ENCODE measurements at places on chromosomes 7 and 10.

DNA sequence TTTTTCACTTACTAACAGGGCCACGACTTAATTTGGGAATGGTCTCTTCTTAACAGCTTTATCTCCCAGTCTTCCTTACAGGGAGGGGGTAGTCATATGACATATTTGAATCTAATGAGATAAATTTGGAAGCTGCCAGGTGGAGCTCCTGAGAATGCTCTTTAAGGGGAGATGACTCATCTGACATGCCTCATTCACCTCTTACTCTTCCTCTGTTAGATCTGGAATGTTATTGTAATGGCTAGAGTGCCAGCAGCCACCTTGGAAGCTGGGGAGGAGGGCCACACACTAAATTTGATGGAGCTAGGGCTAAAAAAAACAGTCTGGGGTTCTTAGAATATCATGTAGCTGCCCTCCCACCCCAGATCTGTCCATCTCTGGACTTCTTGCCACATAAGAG, 22.7 kb downstream of the HECW1 start:
- no peak for DNase-seq

GRCh38 chr10:133474665-133475424, 21.1 kb downstream of the SCART1 start:
- DNase-seq = no peak

GRCh38 chr10:61452151-61452651, 980 bp downstream of the TMEM26 start:
- DNase-seq = no peak

DNA sequence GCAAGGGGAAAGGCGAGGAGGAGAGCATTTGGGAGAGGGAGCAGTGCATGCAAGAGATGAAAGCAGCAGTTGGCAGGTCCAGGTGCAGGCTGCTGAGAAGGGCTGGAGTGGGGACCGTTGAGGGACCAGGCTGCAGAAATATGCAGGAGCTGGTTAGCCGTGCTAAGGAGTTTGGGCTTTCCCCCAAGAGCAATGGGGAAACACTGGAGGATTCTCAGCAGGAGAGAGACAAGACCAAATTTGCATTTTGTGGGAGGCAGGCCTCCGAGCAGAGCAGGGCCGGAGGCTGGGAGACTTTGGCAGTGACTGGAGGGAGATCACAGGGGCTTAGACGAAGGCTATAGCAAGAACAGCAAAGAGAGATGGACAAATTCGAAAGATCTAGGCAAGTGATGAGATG, 11.8 kb downstream of the BTBD16 start:
- no peak for DNase-seq

- DNase-seq = no peak
These were observed 319.4 kb upstream of the FZD8 start for GRCh38 chr10:35961501-35961900.

DNA sequence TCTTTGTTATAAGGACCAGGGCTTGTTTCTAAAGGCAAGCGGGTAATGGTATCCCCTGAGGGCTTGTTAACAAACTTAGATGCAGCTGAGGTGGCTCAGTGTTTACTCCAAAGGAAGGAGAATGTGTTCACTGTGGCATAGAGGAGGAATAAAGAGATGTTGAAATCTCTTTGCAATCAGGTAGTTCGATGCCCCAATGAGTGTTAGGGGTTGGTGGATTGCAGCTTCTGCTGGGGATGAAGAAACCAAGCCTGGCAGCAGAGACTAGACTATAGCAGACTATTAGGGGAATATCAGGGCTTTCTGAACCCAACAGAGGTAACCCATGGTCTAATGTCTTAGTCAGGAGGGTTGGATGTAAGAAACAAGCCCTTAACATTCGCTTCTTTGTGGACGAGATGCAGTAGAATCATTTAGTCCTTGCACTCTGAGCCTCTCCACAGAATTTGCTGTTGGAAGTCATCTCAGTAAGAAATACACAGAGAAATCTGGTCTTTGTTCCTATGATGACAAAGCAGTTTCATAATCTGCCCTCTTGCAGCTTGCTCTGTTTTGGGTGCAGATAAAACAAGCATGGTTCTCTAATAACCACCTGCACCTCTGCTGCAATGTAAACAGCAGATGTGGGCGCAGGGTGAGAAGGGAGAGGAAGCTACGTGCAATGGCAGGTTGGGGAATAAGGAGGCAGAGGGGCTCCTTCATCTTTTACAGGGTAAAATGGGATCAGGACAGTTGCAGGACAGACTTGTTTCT, 108.6 kb downstream of the NRF1 start:
- DNase-seq = no peak

DNA sequence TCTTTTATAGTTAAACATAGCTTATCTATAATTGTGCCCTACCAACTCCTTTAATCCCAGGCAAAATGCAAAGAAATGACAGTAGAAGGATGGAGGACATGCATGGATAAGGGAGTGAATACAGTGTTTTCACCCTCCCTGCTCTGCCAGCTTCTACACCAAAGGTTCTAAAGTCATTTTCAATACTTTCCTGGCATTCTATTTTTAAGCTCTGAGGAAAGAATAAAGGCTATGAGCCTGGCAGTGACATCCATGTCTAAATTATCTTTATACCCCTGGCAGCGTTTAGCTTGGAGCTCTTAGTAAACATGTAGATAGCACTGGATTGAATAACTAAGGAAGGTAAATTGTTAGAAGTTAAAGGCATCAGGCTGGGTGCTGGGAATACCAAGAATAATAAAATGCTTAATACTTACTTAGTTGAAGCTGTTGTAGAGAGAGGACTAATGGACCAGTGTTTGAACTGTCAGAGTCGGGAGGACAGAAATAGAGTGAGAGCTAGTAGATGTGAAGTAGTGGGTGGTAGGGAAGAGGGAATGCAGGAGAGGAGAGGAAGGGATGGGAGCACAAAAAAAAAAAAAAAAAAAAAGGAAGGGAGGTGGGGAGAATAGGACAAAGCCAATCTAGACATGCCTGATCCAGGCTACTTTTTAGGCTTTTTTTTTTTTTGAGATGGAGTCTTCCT, 518.9 kb downstream of the GALNT17 start:
- DNase-seq = no peak

GRCh38 chr10:86152354-86152753, 214.2 kb downstream of the GRID1 start:
- no peak for DNase-seq

DNA sequence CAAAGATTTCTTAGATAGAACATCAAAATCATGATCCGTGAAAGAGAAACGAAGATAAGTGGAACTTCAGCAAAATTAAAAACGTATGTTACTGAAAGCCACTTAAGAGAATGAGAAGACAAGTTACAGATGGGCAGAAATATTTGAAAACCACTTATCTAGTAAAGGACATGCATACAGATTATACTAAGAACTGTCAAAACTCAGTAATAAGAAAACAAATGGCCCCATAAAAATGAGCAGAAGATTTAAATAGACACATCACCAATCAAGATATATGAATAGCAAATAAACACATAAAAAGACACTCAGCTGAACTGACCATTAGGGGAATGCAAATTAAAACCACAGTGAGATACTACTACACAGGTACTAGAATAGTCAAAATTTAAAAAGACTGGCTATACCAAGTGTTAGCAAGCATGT, 343.7 kb downstream of the PTEN start:
- DNase-seq = no peak

- DNase-seq = no peak
These were observed 50.0 kb upstream of the GTF2IRD1 start for GRCh38 chr7:74403521-74404387.

DNA sequence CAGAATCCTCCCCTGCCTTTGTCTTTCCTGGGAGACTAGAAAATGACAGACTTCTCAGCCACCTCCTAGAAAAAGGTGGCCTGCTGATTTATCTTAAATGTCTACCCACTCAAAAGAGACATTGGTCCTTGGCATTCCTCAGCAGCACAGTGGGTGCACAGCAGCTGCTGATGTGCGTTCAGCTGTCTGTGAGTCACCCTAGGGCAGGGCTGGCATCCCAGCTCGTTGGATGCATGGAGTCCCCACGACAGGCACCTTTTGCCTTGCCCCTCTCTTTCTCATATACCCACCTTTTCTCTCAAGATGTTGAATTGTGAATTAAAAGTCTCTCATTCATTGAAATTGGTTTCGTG, 113.0 kb downstream of the DOCK1 start:
- no peak for DNase-seq

GRCh38 chr10:103153302-103154197, 39.5 kb downstream of the NT5C2 start:
- peak; percentile 73 for DNase-seq

DNA sequence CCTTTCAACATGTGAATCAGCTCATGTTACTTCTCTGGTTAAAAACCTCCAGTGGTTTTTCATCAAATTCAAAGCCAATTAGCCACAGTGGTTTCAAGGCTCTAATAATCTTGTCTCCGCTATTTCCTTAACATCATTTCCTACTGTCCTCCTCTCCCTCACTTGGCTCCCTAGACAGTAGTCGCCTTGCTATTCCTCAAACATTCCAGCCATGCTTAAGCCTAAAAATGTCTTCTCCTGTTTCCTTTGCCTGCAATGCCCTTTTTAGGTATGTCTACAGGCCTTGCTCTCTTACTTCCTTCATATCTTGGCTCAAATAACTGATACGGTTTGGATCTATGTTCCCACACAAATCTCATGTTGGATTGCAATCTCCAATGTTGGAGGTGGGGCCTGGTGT, 779.4 kb upstream of the LRRN3 start:
- no peak for DNase-seq

GRCh38 chr10:78584266-78584665, 484.5 kb upstream of the ZMIZ1 start:
- no peak for DNase-seq

GRCh38 chr10:24790599-24790998, 66.9 kb upstream of the ARHGAP21 start:
- DNase-seq = peak; percentile 88

DNA sequence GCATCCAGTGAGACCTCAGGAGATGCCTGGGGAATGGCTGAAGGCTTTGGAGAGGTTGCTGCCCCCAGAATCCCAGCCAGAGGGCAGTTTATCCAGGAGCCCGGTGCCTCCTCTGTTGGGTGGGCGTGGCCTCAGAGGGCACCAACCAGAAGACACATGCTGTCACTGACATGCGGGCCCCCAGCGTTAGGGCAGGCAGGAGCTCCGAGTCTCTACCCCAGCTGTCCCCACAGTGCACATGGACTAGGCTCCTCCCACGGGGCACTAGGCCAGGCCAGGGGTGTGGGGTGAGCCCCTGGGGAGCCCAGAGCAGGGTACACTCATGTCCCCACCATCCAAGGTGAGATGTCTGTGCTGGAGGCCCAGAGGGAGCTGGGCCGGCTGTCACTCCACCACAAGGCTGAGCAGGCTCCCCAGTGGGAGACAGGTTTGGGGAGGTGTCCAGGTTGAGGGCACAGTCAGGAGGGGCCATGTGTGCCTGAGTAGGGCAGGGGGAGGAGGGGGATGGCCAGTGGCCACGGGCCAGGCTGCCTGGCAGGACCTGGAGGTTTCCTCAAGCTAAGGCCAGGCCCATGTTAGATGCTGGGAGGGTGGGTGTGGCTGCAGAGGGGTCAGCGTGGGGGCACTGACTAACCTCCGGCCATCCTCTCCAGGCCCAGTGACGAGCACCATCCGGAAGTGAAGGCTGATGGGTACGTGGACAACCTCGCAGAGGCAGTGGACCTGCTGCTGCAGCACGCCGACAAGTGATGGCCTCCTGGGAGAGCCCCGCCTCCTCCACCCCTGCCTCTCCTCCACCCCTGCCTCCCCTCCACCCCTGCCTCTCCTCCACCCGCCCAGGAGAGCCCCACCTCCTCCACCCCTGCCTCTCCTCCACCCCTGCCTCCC, 131.3 kb downstream of the FAM53B start:
- DNase-seq = no peak

DNA sequence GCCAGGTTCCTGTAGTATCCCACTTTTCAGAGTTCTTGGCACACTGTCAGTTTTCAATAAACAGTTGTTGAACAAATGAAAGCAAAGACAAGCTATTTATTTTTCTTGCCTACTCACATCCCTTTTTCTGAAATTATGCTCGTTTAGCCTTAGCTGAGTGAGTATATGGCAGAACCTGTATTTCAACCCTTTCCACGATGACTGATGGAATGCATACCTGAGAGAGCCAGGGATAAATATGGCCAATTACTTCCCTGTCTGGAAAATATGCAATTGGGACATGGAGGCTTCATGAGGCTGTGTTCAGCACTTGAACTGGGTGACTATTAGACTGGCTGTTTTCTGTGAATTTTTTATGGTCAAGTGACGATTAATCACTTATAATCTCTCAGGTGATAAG, 144.5 kb upstream of the POT1 start:
- DNase-seq = no peak

GRCh38 chr10:94496010-94496409, 49.6 kb upstream of the HELLS start:
- DNase-seq = no peak

- DNase-seq = peak; percentile 14
These were observed at the start of gene BMPER for GRCh38 chr7:33905389-33906032. Gene BMPER, plus strand, starts transcription at chr7:33905539. Its CDS starts 75 bp downstream, at chr7:33905614.

GRCh38 chr10:37456456-37456855, 331.1 kb downstream of the ANKRD30A start:
- no peak for DNase-seq

- DNase-seq = no peak
These were observed 164.6 kb upstream of the TNS3 start for GRCh38 chr7:47746468-47746867.

DNA sequence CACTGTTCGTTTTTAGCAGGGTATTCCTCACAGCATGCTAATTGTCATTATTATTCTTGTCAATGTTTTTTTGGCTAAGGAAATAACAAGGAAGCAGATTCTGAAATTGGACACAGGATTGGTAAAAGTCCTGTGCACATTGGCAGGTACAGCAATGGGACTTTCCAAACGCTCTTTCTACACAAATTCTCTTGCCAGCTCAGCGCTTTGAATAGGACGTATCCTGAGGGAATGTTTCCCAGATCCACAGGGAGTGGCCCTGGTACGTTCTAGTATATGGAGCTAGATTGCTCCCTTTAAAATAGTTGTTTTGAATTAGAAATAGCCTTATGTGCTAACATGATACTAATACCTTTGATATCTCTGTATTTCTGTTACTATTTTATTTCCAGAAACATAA, 82.8 kb upstream of the GRB10 start:
- DNase-seq = no peak

DNA sequence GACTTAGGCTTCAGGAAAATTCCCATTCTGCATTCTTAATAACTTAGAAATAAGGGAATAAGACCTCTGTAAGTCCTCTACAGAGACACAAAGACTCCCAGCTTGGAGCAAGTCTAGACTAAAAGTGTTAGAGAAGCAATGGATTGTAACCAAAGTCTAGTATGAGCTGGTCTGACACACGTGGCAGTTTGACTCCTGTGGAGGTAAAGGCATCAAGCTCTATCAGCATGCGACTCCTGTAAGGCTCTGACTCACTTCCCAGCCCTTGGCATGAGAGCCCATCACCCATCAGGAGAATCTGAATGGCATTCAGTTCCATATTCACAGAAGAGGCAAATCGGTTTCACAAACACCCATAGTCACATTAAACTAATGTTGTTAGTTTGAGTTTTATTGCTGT, 4.4 kb upstream of the VSTM4 start:
- no peak for DNase-seq

GRCh38 chr10:132546567-132547420, 9.2 kb downstream of the INPP5A start:
- no peak for DNase-seq

GRCh38 chr7:45897042-45897690, 8.9 kb downstream of the IGFBP1 start:
- DNase-seq = no peak

- no peak for DNase-seq
These were observed 162.5 kb downstream of the GPR37 start for GRCh38 chr7:124603066-124603465.

All from Ammon's horn (tissue), 1 donor.